ENCODE measurements at places on chromosomes 5 and 9.

GRCh38 chr9:2610985-2611384, 10.6 kb upstream of the VLDLR start:
- DNase-seq, result no peak

- DNase-seq, result no peak
Observed at GRCh38 chr5:514673-515072, 9.6 kb downstream of the SLC9A3 start.

GRCh38 chr9:126706698-126707053, 92.9 kb downstream of the LMX1B start:
- DNase-seq, result no peak

GRCh38 chr5:88877826-88878225, 5.2 kb downstream of the MEF2C start:
- no peak for DNase-seq

DNA sequence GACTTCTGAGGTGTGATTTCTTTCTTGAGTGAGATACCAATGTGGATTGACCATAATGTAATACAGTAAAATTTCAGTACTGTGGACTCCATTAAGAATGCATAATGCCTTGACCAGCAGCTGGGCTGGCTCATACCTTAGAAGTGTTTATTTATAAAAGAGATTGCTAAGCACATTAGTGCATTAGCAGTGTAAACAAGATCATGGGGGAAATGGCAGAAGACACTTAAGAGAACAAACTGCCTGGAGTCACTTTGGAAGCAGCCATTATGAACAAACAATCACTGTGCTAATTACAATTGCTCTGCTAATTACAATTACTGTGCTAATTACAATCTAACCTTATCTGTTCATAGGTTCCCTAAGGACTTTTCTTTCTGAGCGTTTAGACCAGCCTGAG, 104.2 kb downstream of the TRIM32 start:
- DNase-seq, result no peak

DNA sequence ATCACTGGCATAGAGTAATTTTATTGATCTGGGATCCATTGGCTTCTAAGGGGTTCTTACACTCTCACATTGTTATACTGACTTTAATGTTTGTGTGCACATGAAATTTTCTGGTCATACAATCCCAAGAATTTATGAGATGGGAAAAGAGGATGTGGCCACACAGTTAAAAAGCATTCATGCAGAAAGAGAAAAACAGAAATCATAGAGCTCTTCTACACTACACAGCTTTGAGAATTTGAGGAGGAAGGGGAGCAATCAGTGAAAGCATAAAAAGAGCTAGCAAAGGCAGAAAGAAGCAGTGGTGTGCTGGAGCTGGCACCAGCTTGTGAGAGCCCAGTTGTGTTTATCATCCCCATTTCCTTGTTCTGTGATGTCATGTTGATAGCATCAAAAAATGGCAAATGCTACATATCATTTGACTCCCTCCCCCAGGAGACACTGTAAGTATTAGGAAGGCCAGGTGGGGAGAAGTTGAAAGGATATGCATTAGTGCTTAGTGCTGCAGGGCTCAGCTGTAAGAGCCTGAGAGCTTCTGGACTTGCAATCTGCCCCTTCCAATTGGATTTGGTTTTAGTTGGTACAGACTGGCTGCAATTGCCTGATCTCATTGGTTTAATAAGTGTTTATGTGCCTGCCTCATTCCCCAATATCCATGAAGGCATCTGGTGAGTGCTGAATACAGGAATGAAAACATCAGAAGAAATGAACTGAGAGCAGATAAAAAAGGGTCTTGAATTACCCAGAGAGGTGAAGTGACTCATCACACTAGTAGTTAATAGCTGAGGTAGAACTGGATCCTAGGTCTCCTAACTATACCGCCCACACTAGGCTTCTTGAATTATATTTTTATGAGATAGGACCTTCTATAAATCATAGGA, 30.9 kb downstream of the RHOBTB3 start:
- no peak for DNase-seq

DNA sequence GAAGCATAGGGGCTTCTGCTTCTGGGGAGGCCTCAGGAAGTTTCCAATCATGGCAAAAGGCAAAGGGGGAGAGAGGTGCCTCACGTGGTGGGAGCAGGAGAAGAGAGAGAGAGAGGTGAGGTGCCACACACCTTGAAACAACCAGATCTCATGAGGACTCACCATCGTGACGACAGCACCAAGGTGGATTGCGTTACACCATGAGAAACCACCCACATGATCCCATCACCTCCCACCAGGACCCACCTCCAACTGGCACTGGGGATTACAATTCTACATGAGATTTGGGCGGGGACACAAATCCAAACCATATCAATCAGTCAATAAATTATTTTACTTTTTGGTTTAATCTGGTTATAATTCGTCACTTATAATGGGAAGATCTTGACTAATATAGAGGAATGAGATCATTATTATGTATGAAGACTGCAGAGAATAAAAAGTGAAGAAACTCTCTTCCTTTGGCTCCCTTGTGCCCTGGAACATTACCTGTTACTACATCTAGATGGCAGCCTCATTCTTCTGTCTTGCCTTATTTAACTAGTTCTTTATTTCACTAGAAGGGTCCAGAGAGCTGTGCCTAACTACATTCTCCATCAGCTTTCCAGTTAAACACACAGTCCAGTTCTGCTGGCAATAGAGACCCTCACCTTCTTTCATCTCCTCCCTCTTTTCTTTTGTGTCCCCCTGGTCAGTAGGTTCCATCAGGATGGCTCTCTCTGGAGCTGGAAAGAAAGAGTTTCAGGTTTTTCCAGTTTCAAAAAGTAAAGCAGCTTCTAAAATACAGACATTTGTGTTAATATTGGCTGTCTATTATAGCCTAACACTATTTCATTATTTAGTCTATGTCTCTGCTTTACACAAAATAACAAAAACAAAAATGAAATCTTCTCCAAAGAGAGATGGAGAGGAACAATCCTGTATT, 21.7 kb upstream of the SPINK7 start:
- no peak for DNase-seq

DNA sequence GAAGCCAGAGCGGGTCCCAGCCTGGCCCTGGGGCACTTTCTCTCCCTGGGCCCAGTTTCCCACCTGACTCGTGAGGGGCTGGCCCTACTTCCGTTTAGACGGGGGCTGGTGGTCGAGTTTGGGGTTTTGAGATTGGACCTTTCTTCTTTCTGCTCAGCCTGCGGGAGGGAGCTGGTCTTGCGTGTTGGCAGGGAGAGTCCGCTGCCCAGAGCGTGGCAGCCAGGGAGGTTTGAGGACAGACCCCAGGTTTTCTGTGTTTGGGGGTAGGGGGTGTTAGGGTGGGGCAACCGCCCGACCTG, 6.0 kb upstream of the PITX1 start:
- no peak for DNase-seq

GRCh38 chr5:32163785-32164184, 10.3 kb downstream of the GOLPH3 start:
- DNase-seq, result no peak

DNA sequence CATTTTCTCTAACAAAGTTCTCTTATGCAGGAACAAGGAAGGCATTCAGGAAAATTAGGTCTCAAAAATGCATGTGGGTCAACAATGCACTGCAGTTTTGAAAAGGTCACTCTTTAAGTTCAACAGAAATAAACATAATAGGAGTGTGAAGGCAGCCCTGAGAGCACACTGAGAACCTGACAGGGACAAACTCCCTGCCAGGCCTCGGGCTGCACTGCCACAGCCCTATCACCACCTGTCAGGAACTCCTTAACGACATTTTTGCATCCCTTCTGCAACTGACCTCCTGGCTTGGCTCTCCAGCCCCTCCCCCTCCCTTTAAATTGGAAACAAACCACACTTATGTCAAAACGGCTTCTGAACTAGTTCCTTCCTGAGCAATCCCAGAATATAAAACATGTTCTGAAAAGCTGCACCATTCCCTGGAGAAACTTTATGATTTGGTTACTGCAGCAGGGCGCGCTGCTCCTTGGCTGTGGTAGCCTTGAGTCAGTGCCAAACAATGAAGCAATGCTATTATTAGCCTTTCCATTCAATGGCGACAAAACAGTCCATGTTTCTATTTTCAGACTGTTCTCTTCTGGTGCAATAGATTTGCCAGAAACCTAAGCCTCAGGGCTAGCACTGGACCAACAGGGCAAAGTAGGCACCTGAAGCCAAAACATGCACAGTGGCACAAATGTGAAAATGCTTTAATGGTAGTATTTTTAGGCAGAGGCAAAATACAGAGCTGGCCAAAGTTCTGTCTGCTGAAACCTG, 160.1 kb upstream of the ZNF608 start:
- DNase-seq, result no peak

DNA sequence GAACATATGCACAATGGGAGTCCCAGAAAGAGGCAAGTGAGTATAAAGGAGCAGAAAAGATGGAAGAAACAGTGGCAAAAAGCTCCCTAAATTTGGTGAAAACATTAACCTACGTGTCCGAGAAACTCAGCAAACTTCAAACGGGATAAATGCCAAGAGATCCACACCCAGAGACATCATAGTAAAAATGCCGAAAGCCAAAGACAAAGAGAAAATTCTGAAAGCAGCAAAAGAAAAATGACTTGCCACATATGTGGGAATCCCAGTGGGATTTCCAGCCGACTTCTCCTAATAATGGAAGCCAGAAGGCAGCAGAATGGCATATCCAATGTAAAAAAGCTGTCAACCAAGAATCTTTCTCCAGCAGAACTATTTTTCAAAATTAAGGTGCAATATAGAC, 101.2 kb downstream of the ADAMTS2 start:
- no peak for DNase-seq

- DNase-seq, result no peak
Observed at GRCh38 chr9:74245866-74246497, 251.2 kb upstream of the RORB start.

GRCh38 chr9:92151691-92152393, 36.6 kb upstream of the SPTLC1 start:
- DNase-seq, result no peak

- DNase-seq, result no peak
Observed at GRCh38 chr9:3760031-3760430, 234.2 kb upstream of the RFX3 start.

GRCh38 chr5:14914193-14914592, 42.6 kb upstream of the ANKH start:
- no peak for DNase-seq

GRCh38 chr9:75033791-75034473, 5.8 kb upstream of the CARNMT1 start:
- DNase-seq, result no peak

DNA sequence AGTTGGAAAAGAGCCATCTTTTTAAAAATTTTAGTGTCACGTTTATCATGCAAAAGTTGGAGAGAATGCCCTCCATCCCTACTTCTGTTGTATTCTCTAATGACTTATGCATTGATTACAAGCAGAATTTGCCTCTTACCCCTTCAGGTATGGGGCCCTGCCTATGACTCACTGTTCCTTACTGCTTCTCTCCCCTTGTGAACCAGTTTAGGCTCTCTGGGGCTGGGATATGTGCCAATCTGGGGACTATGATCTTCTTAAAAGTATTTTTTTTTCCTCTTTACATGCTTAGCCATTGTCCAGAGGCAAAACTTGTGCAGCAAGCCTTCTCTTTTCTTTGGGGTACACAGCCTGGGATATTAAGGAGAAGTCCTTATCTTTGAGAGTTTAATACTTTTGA, 37.4 kb downstream of the CAMK4 start:
- no peak for DNase-seq

DNA sequence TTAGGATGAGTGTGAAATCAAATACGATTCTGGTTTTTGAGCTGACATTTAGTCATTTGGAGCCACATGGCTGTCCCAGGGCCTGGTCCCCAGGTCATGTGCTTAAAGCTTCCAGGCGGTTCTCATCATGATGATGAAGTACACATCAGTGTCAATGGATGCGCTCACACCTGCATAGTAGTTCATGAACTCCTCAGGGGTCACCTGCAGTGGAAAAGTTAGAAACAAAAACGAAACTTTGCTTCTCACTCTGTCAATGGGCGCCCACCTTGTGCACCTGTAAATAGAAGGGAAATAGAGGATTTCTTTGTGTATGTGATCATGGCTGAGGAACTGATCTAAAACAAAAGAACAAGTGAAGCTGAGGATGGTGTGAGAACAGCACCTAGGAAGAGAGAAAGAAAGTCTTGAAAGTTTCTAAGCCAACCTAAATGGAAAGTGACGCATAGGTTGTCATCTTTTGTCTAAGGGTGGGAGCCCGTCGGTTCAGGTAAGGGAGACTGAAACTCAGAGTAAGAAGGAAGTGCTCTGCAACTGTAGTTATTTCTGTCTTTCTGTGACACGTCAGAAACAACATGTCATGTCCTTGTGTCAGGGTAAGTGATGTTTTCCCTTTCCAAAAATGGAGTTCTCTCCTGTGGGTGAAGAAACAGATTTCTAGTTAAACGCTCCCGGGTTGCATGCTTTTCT, 33.8 kb downstream of the CAPSL start:
- DNase-seq, result no peak

DNA sequence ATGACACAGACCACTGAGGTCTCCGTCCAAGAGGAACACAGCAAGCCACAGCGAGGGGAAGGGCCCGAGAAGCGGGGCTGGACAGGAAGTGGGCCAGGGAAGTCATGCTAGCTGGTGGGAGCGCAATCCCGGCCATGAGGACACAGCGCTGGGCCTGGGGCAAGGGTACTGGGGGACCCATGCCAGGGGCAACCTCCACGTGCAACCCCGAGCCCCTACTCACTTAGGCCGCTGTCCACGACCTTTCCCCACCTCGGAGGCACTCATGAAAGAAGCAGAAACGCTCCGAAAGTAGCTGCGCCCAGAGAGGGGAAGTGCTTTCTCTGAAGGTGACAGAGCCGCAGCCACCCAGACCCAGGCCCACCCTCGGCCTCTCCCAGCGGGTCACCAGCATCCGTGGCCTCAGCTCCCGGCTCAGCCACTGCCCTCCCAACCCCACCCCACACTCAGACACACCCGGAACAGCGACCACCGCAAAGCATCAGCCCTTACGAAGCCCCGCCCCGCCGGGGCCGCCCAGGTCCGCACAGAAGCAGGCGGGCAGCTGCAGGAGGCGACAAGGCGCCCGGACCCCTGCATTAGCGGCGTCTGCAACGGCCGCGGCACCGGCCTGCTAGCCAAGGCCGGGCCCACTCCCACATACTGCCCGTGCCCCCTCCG, 782 bp downstream of the BICD2 start:
- DNase-seq, result peak; percentile 27
